HCT116 (cell line): ENCODE measurements at places on chromosomes 7 and 10. TPM values are rescaled to one million over a fixed set of nuclear protein-coding genes. Genes with fewer than 3 reads are reported as not detected.

PPP1R17 gene
- not detected for total RNA-seq

PANK1 gene
- total RNA-seq = 6.4 TPM

ANK3 gene
- 15.3 TPM for total RNA-seq

NUTM2B gene
- total RNA-seq = 1.4 TPM

VTI1A gene
- 80.7 TPM for total RNA-seq

GDF2 gene
- not detected for total RNA-seq

THSD7A gene
- total RNA-seq = 0.05 TPM
